Stimulated activated CD4-positive, alpha-beta T cell treated with anti-CD3 and anti-CD28 coated beads, Interleukin-4, amount 100 ng/mL, for 48 hours (primary cell): ENCODE measurements at places on chromosomes 16 and 17.

- DNase-seq, result no peak
These were observed 1.9 kb upstream of the ST6GALNAC1 start for GRCh38 chr17:76645481-76645880.

DNA sequence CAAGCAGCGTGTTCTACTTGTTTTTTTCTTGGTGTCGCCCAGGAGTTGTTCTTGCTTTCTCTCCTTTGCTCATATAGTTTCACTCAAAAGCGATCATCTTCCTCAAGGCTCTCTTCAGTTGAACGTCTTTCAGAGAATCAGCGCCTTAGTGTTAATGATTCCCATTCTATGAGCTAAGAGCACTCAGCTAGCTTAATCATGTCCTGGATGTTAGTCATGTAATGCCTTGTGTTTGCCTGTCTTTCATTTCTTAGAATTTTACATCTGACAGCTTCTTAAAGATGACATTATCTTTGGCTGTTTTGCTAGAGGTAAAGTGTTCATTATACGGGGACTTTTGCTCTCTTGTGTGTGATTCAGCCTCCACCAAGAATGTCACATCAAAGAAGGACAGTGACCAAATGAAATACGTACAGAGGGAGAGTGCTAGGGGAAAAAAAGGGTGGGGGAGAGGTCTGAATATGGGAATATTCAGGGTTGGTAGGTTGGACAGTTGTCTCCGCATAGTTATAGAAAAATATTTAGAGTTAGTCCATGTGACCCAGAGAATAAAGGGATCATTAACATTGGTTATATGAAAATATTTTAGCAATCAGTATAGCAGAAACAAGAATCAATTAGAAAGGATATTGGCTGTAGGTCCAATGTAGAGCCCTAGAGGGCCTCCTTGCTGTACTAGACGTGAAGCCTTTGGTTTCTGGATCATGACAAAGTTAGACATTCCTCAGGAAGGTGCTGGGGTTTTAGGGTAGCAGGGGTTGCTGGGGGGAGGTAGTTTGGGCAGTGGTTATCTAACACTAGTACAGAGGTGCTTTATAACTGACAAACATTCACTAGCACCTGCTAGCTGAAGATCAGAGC, 31.9 kb upstream of the ANKFN1 start:
- no peak for DNase-seq

GRCh38 chr16:72814226-72814625, 233.7 kb downstream of the ZFHX3 start:
- no peak for DNase-seq

DNA sequence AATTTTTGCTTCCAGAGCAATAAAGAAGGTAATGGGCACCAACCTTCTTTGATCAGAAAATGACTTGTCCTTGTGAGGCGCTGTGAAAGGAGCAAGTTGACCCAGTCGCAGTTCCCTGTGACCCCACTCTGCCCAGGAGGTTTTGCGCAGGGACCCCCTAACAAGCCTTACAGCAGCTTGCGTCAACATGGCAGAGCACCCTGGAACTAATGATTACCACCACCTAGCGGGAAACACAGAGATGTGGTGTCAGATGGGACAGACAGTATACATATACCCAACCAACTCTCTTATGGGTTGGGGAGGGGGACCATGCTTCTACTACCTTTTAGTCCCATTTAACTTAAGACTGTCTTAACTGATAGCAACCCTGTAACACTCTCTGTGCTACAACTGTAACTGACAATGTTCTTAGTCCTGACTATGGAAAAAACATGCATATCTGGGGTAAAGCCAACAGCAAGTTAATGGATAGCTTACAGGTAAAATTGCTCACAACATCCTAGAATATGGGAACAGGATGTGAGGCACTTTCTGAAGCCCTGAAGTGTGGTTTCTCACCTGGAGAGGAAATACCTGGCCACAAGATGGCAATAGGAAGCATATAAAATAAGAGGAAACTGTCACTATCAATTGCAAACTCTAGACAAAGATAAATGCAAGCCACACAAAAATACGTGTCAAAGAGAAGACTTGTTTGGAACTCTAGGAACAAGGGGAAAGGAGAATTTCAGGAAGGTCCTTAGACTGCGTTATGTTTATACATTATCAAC, 3.0 kb downstream of the KARS1 start:
- no peak for DNase-seq

GRCh38 chr17:48412841-48413240, 17.2 kb downstream of the SKAP1 start:
- DNase-seq, result no peak

- DNase-seq, result no peak
These were observed 216.5 kb downstream of the TMEM114 start for GRCh38 chr16:8373676-8374431.

- no peak for DNase-seq
These were observed 87.8 kb downstream of the CRISPLD2 start for GRCh38 chr16:84907575-84907974.

DNA sequence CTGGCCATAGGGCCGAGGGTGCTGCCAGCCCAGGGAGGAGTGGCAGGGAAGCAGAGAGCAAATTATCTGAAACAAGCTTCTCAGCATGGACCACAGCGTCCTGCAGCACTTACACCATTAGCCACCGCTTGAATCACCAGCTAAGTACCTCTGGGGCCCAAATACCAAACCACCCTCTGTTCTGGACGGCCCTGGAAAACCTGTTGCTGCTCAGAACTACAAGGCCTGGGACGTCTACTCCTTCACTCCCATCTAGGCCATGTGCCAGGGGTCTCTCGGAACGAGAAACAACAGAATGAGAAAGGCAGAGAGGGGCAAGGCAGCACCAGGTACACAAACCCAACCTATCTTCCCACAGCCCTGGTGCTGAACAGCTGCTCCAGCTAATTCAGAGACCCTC, 39.9 kb upstream of the GFOD2 start:
- DNase-seq, result no peak

DNA sequence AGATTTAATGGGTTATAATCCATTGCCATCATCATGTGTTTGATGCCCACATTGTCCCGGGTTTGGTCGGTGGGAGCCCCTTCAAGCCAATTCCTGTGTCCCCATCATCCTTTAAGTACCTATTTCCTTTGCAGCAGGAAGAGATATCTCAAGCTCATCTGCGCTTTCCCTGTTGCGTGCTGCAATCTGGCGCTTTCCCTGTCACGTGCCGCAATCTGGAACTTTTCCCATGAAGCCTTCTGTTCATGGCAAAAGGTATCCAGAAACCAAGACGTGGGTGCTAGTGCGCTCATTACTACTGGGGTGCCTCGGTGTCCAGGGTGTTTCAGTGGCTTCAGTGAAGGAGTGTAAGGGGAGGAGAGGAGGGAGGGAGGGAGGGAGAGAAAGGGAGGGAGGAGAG, 174.6 kb upstream of the ZNF469 start:
- DNase-seq, result no peak

GRCh38 chr17:70473049-70473448, 303.7 kb downstream of the KCNJ2 start:
- DNase-seq, result no peak

DNA sequence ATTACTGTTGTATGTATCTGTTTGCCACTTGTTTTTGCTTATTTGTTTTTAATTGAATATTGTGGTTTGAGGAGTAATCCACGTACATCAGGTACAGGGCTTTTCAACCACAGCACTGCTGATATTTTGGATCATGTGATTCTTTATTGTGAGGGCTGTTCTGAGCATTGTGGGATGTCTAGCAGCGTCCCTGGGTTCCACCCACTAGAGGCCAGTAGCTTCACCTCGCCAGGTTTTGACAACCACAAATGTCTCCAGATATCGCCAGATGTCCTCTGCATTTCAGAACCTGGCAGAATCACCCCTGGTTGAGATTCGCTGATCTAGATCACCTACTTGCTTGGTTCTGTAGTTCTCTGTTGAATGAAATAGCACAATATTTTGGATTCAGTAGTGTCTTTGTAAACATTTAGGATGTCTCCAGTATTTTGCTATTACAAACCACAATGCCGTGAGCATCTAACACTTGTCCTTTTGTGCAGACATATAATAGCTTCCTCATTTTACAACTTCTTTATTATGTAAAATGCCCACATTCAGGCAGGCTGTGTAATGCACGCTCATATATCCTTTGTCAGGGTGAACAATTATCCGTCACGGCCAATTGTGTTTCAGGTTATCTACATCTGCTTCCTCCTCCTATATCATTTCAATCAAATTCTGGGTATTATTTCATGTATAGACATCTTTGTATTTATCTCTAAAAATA, 380.3 kb downstream of the SNX29 start:
- DNase-seq, result no peak

GRCh38 chr17:59533694-59534093, 31.7 kb upstream of the DHX40 start:
- no peak for DNase-seq

DNA sequence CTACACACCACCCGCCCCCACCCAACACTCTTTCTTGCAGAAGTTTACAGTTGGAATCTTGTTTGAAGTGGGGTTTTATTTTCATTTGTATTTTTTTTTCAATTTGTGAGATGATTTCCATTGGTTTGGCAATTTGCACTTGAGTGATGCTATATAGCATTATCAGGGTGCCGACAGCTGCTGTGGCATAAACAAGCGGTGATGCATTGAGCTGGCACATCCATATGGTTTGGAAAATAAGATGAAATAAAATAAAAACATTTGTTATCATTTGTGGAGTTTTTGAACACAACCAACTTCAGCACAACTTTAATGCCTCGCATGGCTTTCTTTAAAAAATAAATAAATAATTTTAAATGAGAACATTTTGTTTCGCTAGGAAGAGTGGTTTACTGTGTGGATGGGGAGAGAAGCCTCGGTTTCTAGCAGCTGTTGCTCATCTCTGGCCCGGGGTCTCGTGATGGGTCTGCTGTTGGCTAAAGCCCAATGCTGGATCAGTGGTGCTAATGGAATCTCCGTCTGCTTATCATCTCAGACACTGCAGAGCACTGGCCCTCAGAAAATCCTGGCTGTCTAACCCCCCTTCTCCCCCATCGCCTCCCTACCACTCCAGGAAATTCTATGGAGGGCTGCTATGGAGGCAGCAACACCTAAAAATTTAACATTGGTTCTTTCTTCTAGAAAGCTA, 192.3 kb upstream of the MAF start:
- no peak for DNase-seq

GRCh38 chr17:56290802-56291118, 137.5 kb downstream of the ANKFN1 start:
- no peak for DNase-seq

GRCh38 chr17:11535231-11535630, 63.0 kb upstream of the DNAH9 start:
- DNase-seq, result no peak

DNA sequence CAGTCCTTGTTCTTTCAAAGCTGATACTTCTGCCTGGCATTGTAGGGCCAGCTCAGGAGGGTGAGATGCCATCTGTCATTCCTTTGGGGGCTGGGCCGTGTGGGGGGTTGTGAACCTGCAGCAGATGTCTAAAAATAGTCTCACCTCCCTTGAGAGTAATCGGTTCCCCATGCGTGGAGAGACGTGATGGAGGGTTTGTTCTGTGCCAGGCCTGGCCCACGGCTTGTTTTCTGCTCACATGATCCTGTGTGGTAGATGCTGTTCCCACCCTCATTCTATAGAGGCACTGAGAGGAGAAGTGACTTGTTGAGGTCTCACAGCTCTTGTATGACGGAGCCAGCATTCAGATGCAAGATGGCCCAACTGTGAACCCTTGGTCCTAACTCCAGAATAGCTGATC, 4.6 kb downstream of the IRF8 start:
- no peak for DNase-seq

- DNase-seq, result no peak
These were observed 34.3 kb downstream of the LIMD2 start for GRCh38 chr17:63665527-63666214.

GRCh38 chr17:47852113-47852949, 1.4 kb upstream of the SP6 start:
- no peak for DNase-seq

DNA sequence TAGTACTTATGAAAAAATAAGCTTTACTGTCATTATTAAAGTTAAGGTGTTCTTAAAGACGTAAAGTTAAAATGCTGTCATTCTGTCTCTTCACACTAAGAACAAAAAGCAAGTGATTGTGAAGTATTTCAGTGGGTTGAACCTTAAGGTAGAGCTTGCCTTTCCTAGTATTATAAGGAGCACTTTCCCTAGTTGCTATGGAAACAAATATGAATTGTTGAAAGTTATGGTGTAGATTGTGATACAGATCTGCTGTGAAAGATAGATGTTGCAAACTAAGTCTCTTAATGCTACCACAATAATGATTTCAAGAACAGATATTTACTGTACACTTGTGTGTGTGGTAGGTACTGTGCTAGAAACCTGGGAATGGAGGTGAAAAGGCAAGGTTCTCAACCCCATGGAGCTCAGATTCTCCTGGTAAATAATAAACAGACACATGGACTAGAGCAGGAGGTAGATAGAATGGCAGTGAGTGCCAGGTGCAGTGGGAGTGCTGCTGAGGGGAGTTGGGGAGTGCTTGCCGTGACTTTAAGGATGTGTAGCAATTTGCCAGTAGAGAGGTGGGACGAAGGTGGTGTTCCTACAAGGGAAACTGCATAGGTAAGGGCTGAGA, 34.7 kb downstream of the MRTFB start:
- no peak for DNase-seq

DNA sequence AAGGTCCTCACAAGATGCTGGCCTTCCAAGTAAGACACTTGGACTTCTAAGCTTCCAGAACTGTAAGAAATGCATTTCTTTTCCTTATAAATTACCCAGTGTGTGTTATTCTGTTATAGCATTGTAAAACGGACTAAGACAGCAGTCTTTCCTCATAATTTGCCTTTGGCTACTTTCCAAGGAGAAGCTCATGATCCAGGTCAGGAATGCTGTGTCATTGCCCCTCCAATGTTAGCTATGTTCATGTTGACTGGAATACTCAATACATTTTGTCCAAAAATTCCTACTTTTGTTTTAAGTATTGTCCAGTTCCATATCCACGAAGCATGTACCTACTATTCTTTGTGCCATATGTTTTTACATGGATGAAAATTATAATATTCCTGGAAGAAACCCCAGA, 234.6 kb downstream of the HS3ST3A1 start:
- no peak for DNase-seq

- DNase-seq, result peak; percentile 76
These were observed at the start of gene ATMIN for GRCh38 chr16:81035398-81035974. Gene ATMIN, plus strand, starts transcription at chr16:81035842. Its CDS starts 29 bp downstream, at chr16:81035871.

GRCh38 chr17:39755554-39756379, 18.0 kb downstream of the GRB7 start:
- no peak for DNase-seq
